ENCODE measurements at places on chromosomes 4 and X.
A peak's percentile ranks its signal among the peaks of the same experiment; 100 is the strongest.

DNA sequence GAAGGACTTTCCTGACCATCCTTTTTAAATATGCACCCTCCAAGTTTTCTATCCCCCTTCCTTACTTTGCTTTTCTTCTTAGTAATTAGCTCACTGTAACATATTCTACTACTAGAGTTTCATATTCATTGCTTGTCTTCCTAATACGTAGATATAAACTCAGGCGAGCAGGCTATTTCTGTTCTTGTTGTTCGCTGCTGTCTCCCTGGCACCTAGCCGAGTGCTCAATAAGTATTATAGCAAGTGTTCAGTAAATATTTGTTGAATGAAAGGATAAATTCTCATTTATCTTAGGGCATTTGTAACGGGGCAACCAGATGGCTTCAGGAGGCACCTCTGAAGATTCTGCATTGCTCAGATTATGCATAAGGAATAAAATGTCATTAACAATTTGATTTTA, 6.8 kb upstream of the RHOH start:
- no peak for DNase-seq

DNA sequence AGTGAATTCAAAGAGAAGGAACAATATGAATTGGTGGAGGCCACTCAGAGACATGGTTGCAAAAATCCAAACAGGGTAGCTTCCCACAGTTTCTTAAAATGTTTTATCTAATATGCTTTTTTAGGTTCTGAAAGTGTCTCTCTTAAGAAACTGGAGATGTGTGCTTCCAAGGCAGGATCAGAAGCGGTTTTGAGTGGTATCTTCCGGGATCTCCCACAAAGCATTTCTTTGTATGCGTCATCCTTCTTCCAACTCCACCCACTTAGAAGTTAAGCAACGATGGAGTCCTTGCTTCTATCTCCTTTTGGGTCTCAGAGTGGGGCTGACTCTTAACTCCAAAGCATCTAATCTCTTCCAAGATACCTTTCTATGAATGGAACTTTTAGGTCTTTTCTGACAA, 196.7 kb downstream of the MID1 start:
- no peak for DNase-seq

DNA sequence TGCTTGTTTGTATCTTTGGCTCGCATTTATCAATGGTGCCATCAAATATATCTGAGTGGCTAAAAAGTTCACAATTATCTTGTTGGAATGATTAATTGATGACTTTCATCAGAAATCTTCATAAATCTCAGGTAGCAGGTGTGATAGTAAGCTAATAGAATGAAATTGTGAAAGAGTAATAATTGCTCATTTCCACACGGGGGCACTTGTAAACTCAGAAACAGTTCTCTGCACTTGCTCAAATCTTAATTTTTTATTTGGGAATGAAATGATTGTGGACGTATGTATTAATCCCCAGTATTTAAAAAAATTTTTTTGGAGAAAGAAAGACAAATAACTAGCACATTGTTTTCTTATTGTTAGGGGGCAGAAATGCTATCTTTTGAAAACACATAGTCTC, 132.8 kb downstream of the DTHD1 start:
- no peak for DNase-seq

DNA sequence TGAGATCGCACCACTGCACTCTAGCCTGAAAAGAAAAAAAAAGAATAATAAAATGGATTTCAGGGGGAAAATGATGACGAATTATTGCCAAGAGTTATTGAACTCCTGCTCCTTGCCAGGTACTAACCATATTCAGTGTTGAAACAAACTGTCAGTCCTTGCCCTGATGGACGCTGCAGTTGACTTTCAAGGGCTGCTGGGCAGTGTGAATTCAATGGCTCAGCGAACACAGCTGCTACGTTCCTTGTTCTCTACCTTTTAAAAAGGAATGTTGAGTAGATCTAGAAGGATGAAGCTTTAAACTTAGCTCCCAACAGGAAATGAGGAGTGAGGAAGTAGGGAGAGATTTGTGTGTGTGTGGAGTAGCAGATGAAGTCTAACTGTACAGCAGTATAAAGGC, 2.7 kb downstream of the LIMCH1 start:
- no peak for DNase-seq

GRCh38 chr4:94354474-94354896, 11.8 kb upstream of the HPGDS start:
- DNase-seq, result no peak

DNA sequence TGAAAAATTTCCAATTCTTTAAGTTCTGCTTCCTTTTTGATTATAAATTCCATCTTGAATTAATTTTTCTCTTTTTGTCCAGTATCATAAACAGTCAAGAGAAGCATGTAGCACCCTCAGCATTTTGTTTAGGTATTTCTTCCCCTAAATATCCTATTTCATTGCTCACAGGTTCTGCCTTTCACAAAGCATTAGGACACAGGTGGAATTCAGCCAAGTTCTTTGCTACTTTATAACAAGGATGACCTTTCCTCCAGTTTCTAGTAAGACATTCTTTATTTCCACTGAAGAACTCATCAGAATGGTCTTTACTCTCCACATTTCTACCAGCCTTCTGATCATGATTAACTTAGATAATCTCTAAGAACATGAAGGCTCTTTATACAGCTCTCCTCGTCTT, 7.4 kb downstream of the SLC9B1 start:
- DNase-seq, result peak; percentile 87

DNA sequence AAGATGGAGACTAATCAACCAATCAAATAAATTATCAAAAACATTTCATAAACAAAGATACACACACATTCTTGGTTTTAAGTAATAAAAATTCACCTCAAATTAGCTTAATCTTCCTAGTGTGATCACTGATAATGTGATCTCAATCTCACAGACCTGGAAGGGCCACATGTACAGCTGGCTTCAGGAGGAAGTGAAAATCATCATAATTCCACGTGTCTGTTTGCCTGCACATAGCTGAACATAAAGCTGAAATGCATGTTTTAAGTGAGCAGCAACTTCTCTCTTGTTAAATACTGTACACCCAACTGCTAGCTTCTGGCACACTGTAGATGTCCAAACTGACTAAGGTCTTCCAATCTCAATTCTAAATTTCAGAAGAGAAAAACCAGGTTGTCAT, 53.8 kb downstream of the ARHGAP6 start:
- no peak for DNase-seq

- no peak for DNase-seq
Measured at GRCh38 chr4:62522273-62522672, 1322.1 kb downstream of the ADGRL3 start.
